ENCODE measurements at places on chromosomes 11 and 22.

GRCh38 chr11:7642747-7643146 lies 30.6 kb downstream of the CYB5R2 start:
- DNase-seq: peak; percentile 56

GRCh38 chr22:38570779-38571364 lies 889 bp upstream of the DMC1 start:
- DNase-seq: peak; percentile 35

DNA sequence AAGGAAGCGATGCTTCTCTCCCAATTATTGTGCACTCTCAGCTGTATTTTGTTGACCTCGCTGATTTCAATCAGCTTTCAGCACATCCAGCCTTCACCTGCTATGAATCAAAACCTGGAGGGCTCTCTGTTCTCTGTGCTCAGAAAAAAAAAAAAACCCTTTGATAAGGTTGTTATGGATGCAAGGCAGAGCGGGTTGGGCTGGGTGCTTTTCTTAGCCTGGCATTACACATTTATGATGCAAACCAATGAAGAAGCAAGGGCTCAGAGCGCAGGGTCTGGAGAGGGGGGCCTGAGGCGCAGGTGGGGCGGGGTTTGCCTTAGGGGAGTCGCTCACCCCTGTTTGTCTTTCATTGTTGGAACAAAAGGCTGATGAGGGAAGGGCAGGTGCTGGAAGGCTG lies 86.0 kb upstream of the CADM1 start:
- DNase-seq: no peak

- no peak for DNase-seq
These were observed 45.7 kb upstream of the SYT13 start for GRCh38 chr11:45331839-45332238.

- DNase-seq: no peak
These were observed 216.7 kb downstream of the TTC28 start for GRCh38 chr22:28462901-28463300.

GRCh38 chr11:102843489-102843888 lies at the start of gene MMP3:
Gene MMP3 (minus strand): TSS chr11:102843609. CDS start chr11:102843546, 63 bp downstream.
- DNase-seq: peak; percentile 56

DNA sequence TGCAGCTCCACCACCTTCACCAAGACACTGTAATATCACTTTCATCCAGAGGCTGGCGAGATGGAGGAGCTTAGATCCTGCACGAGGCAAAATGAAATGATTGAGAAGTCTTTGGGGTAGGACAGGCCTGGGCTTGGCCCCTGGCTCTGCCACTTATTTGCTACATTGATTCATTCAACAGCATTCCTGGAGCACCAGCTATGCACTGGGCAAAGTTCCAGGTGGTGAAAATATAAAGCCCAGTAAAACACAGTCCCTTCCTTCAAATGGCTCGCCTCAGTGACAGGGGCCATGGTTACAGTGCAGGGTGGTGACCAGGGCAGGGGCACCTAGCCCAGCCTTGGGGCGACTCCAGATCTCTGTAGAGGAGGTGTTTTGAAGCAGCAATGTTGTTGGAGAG lies 19.7 kb downstream of the ALX4 start:
- peak; percentile 85 for DNase-seq

GRCh38 chr11:4606231-4607015 lies 1.6 kb downstream of the TRIM68 start:
- peak; percentile 3 for DNase-seq

GRCh38 chr22:32325416-32325801 lies 32.3 kb upstream of the RFPL3 start:
- no peak for DNase-seq

DNA sequence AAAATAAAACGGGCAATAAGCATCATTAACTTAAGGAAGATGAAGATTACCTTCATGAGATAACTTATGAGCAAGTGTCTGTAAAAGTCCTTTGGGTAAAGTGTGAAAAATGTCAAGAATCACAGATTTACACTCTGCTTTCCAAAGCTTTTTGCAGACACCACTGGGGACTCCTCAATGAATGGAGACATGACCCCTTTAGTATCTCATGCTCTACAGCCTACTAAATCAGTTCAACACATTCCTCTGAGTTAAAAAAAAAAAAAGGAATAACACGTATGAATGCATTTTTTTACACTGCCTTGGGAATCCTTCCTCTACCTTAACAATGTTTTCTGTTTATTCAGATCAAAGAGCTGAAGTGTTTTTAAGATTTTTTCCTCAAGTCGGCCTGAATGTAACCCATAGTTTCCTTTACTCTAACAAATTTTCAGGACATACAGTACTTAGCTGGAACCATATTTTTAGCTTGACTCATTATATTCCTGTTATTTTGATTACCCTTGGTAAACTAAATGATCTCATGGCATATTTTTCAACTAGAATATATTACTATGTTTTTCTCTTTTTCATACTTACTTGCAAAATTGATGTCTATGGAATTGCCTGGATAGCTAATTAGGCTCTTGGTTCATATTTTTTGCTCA lies 25.9 kb upstream of the RAB30 start:
- DNase-seq: no peak

DNA sequence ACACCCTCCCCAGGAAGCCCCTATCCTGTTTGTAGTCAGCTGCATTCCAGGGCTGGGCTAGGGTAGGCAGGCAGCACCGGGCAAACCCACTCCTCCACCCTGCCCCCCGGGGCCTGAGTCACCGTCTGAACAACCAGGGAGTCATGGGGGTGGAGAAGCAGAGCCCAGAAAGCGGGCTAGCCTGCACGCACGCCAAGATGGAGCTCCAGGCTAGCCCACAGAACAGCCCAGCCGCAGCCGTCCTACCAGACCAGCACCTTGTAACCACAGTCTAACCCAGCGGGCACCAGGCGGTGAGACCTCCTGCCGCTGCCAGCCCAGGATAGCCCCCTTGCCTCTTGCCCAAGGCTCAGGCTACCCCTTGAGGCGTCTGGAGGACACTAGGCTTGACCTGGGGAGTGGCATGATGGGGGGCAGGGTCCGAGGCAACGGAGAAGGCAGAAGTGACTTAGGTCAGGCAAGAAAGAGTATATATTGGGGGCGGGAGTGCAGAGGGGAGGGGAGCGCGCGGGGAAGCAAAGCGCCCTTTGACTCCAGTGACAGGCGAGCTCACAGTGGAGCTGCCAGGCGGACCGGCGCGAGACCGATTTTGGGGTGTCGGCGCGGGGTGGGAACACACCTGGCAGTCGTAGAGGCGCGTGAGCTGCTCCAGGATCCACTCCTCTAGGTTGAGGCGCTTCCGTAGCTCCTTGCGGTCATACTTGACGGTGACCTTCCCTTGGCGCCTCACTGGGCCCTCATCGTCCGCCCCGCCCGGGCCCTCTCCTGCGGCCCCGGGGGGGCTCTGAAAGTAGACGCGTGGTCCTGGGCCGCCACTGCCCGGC lies 734 bp downstream of the PPP1R14B start:
- peak; percentile 99 for DNase-seq

- DNase-seq: no peak
These were observed 27.8 kb downstream of the PHLDB1 start for GRCh38 chr11:118635237-118635591.

- DNase-seq: peak; percentile 24
These were observed 2.0 kb downstream of the SF3A1 start for GRCh38 chr22:30354644-30355043.

DNA sequence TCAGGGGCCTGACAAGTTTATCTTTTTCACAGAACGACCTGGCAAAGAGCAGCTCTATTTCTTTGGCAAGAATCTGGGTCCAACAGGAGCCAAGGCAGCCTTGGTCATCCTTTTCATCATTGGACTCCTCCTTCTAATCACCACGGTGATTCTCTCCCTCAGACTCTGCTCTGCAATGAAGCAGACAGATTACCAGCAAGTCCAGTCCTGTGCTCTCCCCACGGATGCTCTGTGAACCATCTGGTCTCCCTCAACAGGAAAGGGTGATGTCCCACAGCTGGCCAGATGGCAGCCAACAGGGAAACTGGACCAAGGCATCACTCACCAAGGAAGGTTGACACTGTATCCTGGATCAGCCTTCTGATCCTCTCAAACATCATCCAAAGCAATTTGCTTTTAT lies 17.0 kb upstream of the PANX1 start:
- peak; percentile 42 for DNase-seq

- DNase-seq: no peak
These were observed 29.1 kb downstream of the INSC start for GRCh38 chr11:15143855-15144254.

DNA sequence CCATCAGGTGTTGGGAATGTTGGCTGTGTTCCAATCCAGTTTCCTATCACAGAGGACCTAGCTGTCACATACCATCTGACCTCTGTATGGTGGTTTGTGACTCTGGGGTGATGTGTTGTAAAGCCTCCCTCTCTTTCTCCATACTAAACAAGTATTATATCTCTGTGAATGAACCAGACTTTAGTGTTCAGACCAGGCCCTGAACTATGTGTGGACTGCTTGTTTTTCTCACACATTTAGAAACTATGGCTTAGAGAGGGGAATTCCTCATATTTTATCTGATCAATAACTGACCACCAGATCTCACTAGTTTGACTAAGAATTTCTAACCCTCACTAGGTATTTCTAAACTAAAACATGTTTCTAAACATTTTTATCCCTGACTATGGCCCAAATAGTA lies 17.5 kb downstream of the NCR3LG1 start:
- DNase-seq: no peak

DNA sequence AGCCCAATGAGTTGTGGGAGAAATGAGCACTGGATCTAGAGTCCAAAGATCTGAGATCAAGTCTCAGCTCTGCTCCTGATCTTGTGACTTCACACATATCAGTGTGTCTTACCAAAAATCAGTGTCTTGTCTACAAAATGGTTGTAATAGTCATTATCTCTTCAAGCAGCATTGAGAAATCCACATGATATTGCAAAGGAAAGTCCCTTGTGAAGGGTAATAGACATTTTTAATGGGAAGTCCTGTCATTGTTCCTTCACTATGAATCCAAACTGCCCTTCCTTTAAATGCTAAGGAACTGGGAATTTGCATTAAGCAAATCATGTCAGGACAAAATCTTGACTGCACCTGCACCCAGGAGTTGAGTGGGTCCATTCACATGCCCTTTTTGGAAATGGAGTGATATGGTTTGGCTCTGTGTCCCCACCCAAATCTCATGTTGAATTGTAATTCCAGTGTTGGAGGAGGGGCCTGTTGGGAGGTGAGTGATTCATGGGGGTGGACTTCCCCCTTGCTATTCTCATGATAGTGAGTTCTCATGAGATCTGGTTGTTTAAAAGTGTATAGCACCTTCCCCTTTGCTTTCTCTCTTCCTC lies 51.1 kb downstream of the COMMD9 start:
- DNase-seq: no peak

DNA sequence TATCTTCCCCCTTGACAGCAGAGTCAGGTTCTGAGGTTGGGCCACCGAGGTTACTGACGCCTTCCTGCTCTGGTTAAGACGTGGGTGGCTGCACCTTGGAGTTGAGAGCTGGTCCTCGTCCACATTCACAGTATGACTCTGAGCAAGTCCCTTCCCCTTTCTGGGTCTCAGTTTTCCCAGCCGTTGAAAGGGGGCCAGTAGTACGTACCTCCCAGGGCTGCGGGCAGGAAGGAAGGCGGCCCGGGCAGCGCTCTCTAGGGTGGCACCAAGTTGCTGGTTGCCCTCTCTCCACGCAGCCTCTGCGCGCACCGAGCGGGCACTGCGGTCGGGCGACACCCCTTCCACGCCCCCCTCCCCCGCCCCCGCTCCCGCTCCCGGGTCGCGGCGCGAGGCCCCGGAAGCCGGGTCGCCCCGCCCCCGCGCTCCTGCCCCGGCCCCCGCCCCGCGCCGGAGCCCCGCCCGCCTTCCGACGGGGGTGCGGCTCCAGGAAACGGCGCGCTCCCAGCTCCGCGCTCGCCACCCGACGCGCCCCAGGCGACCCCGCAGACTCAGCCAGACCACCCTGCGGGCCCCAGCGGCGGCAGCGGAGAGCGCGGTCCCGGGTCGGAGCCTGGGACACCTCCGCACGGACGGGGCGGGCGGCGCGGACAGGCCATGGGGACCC lies at the start of gene EHBP1L1:
TSS of gene EHBP1L1 (plus strand) at position 486 of the 664 bp plus-strand sequence. CDS start 250 bp downstream, outside the sequence.
- DNase-seq: peak; percentile 52

DNA sequence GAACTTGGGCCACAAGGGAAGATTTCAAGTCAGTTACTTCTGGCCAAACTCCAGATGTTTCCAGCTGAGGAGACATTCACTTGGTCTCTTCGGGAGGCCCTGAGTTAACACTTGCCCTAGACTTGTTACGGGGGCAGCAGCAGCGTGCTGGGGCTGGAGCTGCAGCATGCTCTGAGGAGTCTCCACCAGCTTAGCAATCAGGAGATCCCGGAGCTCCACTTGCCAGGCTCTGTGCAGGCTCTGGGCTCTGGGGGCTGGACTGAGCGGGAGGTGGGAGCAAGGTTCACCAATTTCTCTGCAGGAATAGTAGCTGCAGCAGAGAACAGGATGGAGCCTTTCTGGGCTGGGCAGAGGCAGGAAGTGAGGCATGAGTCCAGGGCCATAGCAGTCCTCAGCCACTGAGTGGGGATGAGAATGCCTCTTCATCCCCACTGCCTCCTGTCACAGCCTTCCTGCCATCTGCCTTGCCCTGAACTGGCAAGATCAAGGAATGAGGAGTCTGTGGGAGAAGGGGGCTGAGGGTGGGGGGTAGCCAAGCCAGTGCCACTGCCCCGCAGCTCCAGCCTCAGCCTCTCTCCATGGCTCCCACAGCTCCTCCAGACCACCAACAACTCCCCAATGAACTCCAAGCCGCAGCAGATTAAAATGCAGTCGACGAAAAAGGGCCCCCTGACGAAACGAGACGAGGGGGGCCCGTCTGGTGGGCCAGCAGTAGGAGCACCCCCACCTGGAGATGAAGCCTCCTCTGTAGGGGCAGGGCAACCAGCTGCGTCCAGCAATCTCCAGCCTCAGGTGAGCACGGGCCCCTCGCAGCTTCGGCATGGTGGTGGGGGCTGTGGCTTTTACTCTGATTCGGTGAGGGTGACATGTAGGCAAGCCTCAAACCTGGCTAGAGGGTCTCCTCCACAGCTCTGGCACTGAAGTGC lies 23.4 kb downstream of the GTPBP1 start:
- no peak for DNase-seq

All from epithelial cell of esophagus (primary cell).